ENCODE measurements at places on chromosomes 7 and 10. TPM values are rescaled to one million over a fixed set of nuclear protein-coding genes. Genes with fewer than 3 reads are reported as not detected.

SRGN gene
- 90.7 TPM for total RNA-seq

- no peaks in the 10 kb centered on the region for H3K27me3 ChIP-seq
- H3K4me1 ChIP-seq: peaks cover 4% of the 10 kb centered on the region
- no peak overlapping the region for H3K27ac ChIP-seq
- no peak for DNase-seq
Observed at GRCh38 chr10:86723009-86723408, 33.4 kb upstream of the BMPR1A start.

MYO1G gene
- total RNA-seq: 2.0 TPM

DNA sequence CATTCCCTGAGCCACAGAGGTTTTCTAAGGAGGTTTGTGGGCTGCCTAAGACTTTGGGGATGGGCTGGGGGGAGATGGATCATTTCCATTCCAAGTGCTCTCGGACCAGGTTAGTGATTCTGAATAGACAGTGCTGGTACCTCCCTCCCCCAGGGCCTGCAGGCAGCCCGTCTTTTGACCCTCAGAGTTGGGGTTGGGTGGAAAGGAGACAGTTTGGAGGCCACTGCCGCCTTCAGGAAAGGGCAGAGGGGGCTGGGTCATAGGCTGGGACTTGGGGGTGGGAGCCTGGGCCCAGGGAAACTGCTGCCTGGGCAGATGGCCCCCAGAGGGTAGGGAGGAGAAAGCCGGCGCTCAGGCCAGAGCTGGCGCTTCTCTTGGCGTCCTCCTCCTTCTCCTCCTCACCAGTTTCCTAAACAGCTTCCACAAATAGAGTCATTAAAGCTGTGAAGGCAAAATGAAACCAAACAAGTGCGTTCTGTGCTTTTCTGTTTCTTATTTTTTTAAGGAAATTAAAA lies 4.4 kb downstream of the UNC5B start:
- peak overlapping the region; percentile 54 for H3K27ac ChIP-seq
- DNase-seq: no peak
- no peaks in the 10 kb centered on the region for H3K36me3 ChIP-seq
- peak overlapping the region; percentile 62 for H3K4me3 ChIP-seq
- H3K27me3 ChIP-seq: no peaks in the 10 kb centered on the region
- peaks cover 47% of the 10 kb centered on the region for H3K4me1 ChIP-seq

DNA sequence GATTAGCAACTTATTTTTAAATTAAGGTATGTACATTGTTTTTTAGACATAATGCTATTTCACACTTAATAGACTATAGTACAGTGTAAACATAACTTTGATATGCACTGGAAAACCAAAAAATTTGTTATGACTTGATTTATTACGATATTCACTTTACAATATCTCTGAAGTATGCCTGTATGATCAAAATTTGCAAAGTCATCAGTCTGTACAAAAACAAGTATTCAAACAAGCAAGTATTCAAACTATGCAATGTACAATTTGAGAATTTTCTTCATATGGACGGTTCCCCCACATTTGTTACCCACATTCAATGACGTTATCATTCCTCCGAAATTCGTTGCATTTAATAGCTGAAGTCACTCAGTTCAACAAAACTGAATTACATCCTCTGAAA lies 147.9 kb downstream of the AVL9 start:
- no peaks in the 10 kb centered on the region for H3K27me3 ChIP-seq
- no peaks in the 10 kb centered on the region for H3K4me1 ChIP-seq
- H3K4me3 ChIP-seq: no peak overlapping the region
- no peak overlapping the region for H3K27ac ChIP-seq
- no peaks in the 10 kb centered on the region for H3K36me3 ChIP-seq

DNA sequence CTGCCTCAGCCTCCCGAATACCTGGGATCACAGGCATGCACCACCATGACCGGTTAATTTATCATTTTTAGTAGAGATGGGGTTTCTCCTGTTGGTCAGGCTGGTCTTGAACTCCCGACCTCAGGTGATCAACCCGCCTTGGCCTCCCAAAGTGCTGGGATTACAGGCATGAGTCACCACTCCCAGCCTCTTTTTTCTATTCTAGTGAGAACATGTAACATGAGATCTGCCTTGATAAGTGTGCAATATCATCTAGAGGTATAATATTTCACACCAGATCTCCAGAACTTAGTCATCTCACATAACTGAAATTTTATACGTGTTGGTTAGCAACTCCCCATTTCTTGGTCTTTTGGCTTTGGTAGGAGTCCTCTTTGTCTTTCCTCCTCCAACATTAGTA lies 656.9 kb downstream of the CNTNAP2 start:
- no peak overlapping the region for H3K27ac ChIP-seq
- H3K27me3 ChIP-seq: no peaks in the 10 kb centered on the region
- no peak overlapping the region for H3K4me3 ChIP-seq

DNA sequence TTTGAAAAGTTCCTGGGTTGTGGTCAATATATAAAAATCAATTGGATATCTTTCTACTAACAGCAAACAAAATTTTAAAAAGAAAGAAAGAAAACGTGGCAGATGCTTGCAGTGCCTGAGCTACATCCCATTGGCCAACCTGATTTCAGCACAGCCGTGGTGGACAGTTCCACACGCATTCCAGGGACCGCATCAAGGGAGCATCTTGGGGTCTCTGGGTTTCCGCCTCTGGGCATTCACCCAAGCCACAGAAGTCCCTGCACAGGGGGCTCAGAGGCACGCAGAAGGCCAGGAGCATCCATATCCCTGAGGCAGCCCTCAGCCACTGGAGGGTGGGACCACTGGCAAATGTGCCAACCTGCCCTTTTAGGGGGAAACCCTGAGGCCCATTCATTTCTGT lies 254.5 kb upstream of the RNF32 start:
- DNase-seq: peak; percentile 86
- H3K27me3 ChIP-seq: no peaks in the 10 kb centered on the region
- H3K36me3 ChIP-seq: no peaks in the 10 kb centered on the region
- H3K4me1 ChIP-seq: no peaks in the 10 kb centered on the region

DNA sequence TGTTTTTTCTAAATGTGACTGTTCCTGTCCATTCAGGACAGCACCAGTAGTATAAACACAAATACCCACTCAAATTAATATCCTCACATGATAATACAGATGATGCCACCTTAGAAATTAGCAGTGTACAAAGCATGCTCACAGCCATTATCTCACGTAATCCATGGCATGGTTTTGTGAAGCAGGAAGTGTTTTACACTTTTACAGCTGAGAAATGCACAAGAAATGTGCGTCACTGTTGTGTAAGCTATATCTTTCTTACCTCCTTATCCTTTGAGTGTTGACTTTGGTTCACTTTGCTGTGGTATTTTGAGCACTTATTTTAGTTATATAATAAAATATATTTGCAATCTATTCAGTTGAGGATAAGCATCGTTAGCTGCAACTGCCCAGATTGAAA lies 31.6 kb downstream of the NKX2-3 start:
- no peaks in the 10 kb centered on the region for H3K36me3 ChIP-seq
- no peak overlapping the region for H3K4me3 ChIP-seq
- no peak for DNase-seq
- no peak overlapping the region for H3K27ac ChIP-seq

NEBL gene
- 2.1 TPM for total RNA-seq

Measured in esophagus muscularis mucosa (tissue), 4 donors.